Chondrocyte (in vitro differentiated cells): ENCODE measurements at places on chromosomes 4 and X.
A peak's percentile ranks its signal among the peaks of the same experiment; 100 is the strongest.

GRCh38 chrX:1012678-1013300, 199.7 kb downstream of the CRLF2 start:
- H3K36me3 ChIP-seq, result no peaks in the 10 kb centered on the region
- H3K27me3 ChIP-seq, result peaks cover 7% of the 10 kb centered on the region
- H3K4me1 ChIP-seq, result no peaks in the 10 kb centered on the region

DNA sequence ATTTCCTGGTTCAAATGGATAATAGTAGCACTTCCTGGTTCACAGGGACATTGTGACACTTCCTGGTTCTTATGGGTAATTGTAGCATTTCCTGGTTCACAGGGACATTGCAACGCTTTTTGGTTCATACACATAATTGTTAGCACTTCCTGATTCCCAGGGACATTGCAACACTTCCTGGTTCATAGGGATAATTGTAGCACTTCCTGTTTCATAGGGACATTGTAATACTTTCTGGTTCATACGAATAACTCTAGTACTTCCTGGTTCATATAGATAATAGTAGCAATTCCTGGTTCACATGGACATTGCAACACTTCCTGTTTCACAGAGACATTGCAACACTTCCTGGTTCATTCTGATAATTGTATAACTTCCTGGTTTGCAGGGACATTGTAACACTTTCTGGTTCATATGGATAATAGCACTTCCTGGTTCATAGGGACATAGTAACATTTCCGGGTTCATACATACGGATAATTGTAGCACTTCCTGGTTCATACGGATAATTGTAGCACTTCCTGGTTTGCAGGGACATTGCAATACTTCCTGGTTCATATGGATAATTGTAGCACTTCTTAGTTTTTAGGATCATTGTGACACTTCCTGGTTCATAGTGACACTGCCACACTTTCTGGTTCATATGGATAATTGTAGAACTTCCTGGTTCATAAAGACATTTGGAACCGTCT, 61.6 kb upstream of the CD99 start:
- H3K27ac ChIP-seq, result no peak overlapping the region
- H3K4me1 ChIP-seq, result no peaks in the 10 kb centered on the region
- H3K4me3 ChIP-seq, result no peak overlapping the region
- no peaks in the 10 kb centered on the region for H3K27me3 ChIP-seq

- H3K27me3 ChIP-seq, result peaks cover 20% of the 10 kb centered on the region
- H3K27ac ChIP-seq, result peak overlapping the region; percentile 43
- H3K36me3 ChIP-seq, result no peaks in the 10 kb centered on the region
- H3K4me1 ChIP-seq, result peaks cover 8% of the 10 kb centered on the region
These were observed 53.4 kb upstream of the TRPC3 start for GRCh38 chr4:122005064-122005755.

- no peak for DNase-seq
- no peaks in the 10 kb centered on the region for H3K27me3 ChIP-seq
- no peak overlapping the region for H3K4me3 ChIP-seq
- peaks cover 37% of the 10 kb centered on the region for H3K36me3 ChIP-seq
- H3K4me1 ChIP-seq, result no peaks in the 10 kb centered on the region
These were observed 51.9 kb downstream of the EVC2 start for GRCh38 chr4:5656415-5656814.

- peaks cover 1% of the 10 kb centered on the region for H3K36me3 ChIP-seq
- no peak overlapping the region for H3K27ac ChIP-seq
- no peak for DNase-seq
These were observed 35.3 kb upstream of the ADAMTS3 start for GRCh38 chr4:72604324-72604723.

GRCh38 chr4:44046491-44046890, 402.1 kb downstream of the KCTD8 start:
- H3K4me3 ChIP-seq, result no peak overlapping the region
- H3K27ac ChIP-seq, result no peak overlapping the region
- no peaks in the 10 kb centered on the region for H3K36me3 ChIP-seq
- no peak for DNase-seq

GRCh38 chr4:133152330-133152821, 3.3 kb downstream of the PCDH10 start:
- H3K4me1 ChIP-seq, result peaks cover 76% of the 10 kb centered on the region
- no peaks in the 10 kb centered on the region for H3K36me3 ChIP-seq
- H3K27me3 ChIP-seq, result no peaks in the 10 kb centered on the region
- DNase-seq, result no peak
- H3K27ac ChIP-seq, result peak overlapping the region; percentile 64
- peak overlapping the region; percentile 87 for H3K4me3 ChIP-seq

DNA sequence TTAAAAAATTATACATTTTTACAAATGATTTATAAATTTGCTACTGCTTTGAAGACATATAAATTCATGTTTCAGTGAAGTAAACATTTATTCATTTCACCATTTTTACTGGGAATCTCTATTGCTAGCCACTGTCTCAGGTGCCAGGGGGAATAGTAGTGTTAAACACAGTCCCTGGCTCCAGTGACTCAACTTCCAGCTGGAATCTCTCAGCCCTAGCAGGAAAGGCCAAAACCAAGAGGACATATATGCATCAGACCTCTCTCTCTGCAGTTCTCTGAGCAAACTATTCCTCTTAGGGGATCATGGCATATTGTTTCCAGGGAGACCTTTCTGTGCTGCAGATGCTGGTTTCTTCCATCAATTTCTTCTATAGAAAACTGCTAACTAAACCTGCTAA, 1009.0 kb upstream of the LCORL start:
- no peak for DNase-seq
- H3K4me3 ChIP-seq, result no peak overlapping the region
- no peaks in the 10 kb centered on the region for H3K27me3 ChIP-seq
- no peak overlapping the region for H3K27ac ChIP-seq
- no peaks in the 10 kb centered on the region for H3K36me3 ChIP-seq

- DNase-seq, result no peak
- no peaks in the 10 kb centered on the region for H3K36me3 ChIP-seq
- peaks cover 18% of the 10 kb centered on the region for H3K27me3 ChIP-seq
- H3K27ac ChIP-seq, result no peak overlapping the region
These were observed 245.2 kb upstream of the TET2 start for GRCh38 chr4:104901438-104901837.

GRCh38 chr4:127239902-127240763, 392.6 kb upstream of the INTU start:
- DNase-seq, result no peak
- H3K27me3 ChIP-seq, result no peaks in the 10 kb centered on the region
- peaks cover 7% of the 10 kb centered on the region for H3K4me1 ChIP-seq
- no peaks in the 10 kb centered on the region for H3K36me3 ChIP-seq
- H3K4me3 ChIP-seq, result no peak overlapping the region
- H3K27ac ChIP-seq, result no peak overlapping the region

GRCh38 chr4:61212788-61213187, 12.7 kb downstream of the ADGRL3 start:
- H3K4me1 ChIP-seq, result peaks cover 19% of the 10 kb centered on the region
- H3K27me3 ChIP-seq, result no peaks in the 10 kb centered on the region
- H3K36me3 ChIP-seq, result no peaks in the 10 kb centered on the region
- DNase-seq, result no peak
- no peak overlapping the region for H3K27ac ChIP-seq

- peak; percentile 52 for DNase-seq
- peak within 1 kb of the TSS; percentile 72 for H3K4me3 ChIP-seq
- peak within 1 kb of the TSS; percentile 86 for H3K27ac ChIP-seq
- no peaks in the 10 kb centered on the region for H3K27me3 ChIP-seq
- no peaks in the 10 kb centered on the region for H3K36me3 ChIP-seq
These were observed at the start of gene EDA2R for GRCh38 chrX:66638591-66639500. TSS of gene EDA2R (minus strand) at chrX:66639078. CDS start at chrX:66616020, 23,058 bp downstream.

DNA sequence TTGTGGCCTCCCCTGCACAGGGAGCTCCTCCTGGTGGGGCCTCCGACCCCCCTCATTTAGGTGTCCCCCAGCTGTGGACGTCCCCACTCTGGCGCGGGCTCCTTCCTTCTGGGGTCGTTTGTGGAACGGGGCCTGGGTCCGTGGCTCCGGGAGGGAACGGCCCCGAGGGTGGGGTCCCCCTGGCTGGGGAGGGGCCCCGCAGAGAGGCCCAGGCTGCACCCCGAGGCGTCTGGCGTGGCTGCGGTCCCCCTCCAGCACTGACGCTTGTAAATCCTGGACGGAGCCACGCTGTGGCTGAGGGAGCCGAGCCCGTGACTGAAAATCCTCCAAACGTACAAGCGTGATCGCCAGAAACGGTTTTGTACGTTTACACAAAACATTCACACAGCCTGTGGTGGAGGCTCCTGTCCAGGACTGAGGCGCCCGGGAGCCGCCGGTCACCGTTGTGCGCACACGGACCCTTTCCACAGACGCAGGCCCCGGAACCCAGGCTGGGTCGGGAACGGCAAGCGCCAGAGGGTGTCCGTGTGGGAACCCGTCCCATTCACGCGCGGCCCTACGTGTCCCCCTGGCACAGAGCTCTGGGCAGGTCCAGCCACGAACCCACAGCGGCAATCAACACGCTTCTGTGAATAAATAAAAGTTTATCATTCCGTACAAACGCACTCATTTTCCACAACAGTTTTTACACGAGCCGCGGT, 15.2 kb upstream of the GTPBP6 start:
- no peak overlapping the region for H3K4me3 ChIP-seq
- peaks cover 5% of the 10 kb centered on the region for H3K4me1 ChIP-seq
- DNase-seq, result peak; percentile 59

- H3K27me3 ChIP-seq, result peaks cover 30% of the 10 kb centered on the region
- no peaks in the 10 kb centered on the region for H3K4me1 ChIP-seq
- DNase-seq, result no peak
- no peaks in the 10 kb centered on the region for H3K36me3 ChIP-seq
- no peak overlapping the region for H3K4me3 ChIP-seq
These were observed 28.1 kb downstream of the FAM9A start for GRCh38 chrX:8773117-8773516.

DNA sequence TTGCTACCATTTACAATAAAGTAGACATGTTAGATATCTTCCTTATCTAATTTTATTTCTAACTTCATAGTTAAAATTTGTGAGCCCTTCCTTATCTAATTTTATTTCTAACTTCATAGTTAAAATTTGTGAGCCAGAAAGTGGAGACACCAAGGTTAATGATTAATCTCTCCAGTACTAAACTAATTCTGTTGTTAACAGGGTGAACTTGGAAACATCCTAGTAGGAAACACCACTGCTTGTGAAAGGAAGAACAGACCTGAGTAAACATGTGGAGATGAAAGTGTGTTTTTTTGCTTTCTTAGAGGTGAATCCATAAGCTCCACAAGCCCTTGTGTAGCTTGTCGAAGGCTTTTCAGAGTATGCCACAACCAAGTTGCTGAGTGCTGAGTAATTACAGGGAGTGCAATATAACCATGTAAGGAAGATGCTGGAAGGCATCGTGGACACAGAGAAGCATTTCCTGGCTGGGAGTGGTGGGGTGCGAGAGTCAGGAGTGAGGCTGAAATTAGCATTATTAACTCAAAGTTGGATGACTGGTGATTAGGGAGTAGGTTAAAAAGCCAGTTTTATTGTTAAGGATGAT, 118.6 kb upstream of the NEIL3 start:
- no peak for DNase-seq
- H3K27me3 ChIP-seq, result no peaks in the 10 kb centered on the region
- H3K4me1 ChIP-seq, result peaks cover 5% of the 10 kb centered on the region
- H3K4me3 ChIP-seq, result no peak overlapping the region
- H3K36me3 ChIP-seq, result no peaks in the 10 kb centered on the region

DNA sequence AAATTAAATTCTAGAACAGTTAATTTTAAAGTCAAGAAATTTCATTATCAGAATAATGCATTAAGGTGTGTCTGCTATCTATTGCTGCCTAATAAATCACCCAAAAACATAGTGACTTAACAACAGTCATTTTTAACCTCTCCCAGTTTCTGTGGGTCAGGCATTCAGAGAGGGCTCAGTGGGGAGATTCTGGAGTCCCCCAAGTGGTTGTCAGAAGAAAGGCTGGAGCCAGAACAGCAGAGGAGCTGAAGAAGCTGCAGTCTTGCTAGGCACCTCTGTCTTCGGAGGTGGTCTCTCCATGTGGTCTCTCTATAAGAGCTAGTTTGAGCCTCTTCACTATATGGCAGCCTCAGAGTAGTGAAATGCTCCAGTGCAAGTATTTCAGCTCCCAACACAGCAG, 9.3 kb upstream of the HOPX start:
- H3K27me3 ChIP-seq, result peaks cover 25% of the 10 kb centered on the region
- H3K4me3 ChIP-seq, result no peak overlapping the region
- no peaks in the 10 kb centered on the region for H3K36me3 ChIP-seq
- peaks cover under 1% of the 10 kb centered on the region for H3K4me1 ChIP-seq
- DNase-seq, result no peak
- no peak overlapping the region for H3K27ac ChIP-seq

- no peaks in the 10 kb centered on the region for H3K27me3 ChIP-seq
- H3K36me3 ChIP-seq, result no peaks in the 10 kb centered on the region
- H3K27ac ChIP-seq, result no peak overlapping the region
- no peaks in the 10 kb centered on the region for H3K4me1 ChIP-seq
These were observed 40.8 kb downstream of the FAM241A start for GRCh38 chr4:112185740-112186670.

GRCh38 chrX:16558489-16558888, 91.5 kb upstream of the S100G start:
- peaks cover 4% of the 10 kb centered on the region for H3K36me3 ChIP-seq
- DNase-seq, result no peak
- H3K4me3 ChIP-seq, result no peak overlapping the region
- H3K27ac ChIP-seq, result no peak overlapping the region
- H3K4me1 ChIP-seq, result no peaks in the 10 kb centered on the region

GRCh38 chrX:12657881-12658280, 133.3 kb upstream of the PRPS2 start:
- no peak overlapping the region for H3K4me3 ChIP-seq
- DNase-seq, result no peak
- H3K27me3 ChIP-seq, result no peaks in the 10 kb centered on the region
- H3K4me1 ChIP-seq, result no peaks in the 10 kb centered on the region
- no peaks in the 10 kb centered on the region for H3K36me3 ChIP-seq

- no peak for DNase-seq
- H3K4me3 ChIP-seq, result peak overlapping the region; percentile 14
- peaks cover 84% of the 10 kb centered on the region for H3K4me1 ChIP-seq
- no peaks in the 10 kb centered on the region for H3K27me3 ChIP-seq
These were observed 40.9 kb downstream of the SEPTIN11 start for GRCh38 chr4:76990288-76991080.

DNA sequence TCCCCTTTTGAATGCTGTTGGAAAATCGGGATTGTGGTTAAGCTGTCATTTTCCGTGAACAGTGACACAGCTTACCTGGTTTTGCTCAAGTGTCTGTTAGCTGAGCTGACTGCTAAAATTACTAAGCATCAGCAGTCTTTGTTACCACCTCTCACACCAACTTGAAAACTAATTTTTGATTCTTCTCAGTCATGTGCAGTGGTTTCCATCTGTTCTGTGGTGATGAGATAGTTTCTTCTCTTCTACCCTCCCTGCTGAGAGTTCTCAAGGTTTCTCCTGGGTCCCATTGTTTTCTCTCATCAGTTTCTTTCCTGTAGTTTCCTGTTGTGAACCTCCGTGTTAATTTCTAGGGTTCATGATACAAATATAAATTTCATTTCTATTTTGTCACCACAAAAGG, 225.6 kb downstream of the ARHGAP10 start:
- peak overlapping the region; percentile 32 for H3K27ac ChIP-seq
- peaks cover 44% of the 10 kb centered on the region for H3K36me3 ChIP-seq
- no peak for DNase-seq
- H3K27me3 ChIP-seq, result no peaks in the 10 kb centered on the region
- peaks cover 21% of the 10 kb centered on the region for H3K4me1 ChIP-seq

- H3K36me3 ChIP-seq, result no peaks in the 10 kb centered on the region
- H3K27me3 ChIP-seq, result no peaks in the 10 kb centered on the region
- no peak overlapping the region for H3K27ac ChIP-seq
- H3K4me1 ChIP-seq, result no peaks in the 10 kb centered on the region
These were observed 60.8 kb upstream of the ESX1 start for GRCh38 chrX:104315555-104315954.

GRCh38 chr4:168453146-168453545, 27.1 kb downstream of the DDX60L start:
- DNase-seq, result no peak
- H3K27me3 ChIP-seq, result no peaks in the 10 kb centered on the region
- no peak overlapping the region for H3K27ac ChIP-seq
- H3K4me1 ChIP-seq, result peaks cover 8% of the 10 kb centered on the region
- H3K4me3 ChIP-seq, result no peak overlapping the region
